ENCODE measurements at places on chromosomes 6 and 20.

- no peak for DNase-seq
Measured at GRCh38 chr6:89501222-89501621, 68.3 kb downstream of the ANKRD6 start.

GRCh38 chr20:46558511-46558959 is 8.1 kb upstream of the OCSTAMP start:
- DNase-seq, result no peak

- DNase-seq, result no peak
Measured at GRCh38 chr20:11091511-11091910, 417.7 kb upstream of the JAG1 start.

- no peak for DNase-seq
Measured at GRCh38 chr6:156410649-156411048, 366.5 kb upstream of the ARID1B start.

GRCh38 chr6:67698534-67698933 is 936.5 kb upstream of the ADGRB3 start:
- DNase-seq, result no peak

- DNase-seq, result no peak
Measured at GRCh38 chr20:54494303-54495006, 19.1 kb downstream of the DOK5 start.

DNA sequence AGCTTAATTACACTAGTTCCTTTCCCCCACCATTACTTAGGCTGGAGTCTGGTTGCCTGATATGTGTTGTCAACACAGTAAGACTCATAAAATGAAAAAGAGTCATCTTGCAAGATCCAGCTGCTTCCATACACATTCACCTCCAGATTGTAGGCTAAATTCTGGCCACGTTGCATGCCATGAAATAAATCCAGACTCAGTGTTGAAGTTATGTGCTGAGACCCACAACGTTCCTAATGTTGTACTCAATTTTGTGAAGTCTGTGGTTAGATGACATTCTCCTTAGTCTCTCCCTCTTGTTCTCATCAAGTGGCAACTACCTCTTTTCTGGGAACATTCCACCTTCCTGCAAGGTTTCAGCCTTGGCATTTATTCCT is 212.3 kb downstream of the LMBRD1 start:
- DNase-seq, result no peak

- no peak for DNase-seq
Measured at GRCh38 chr6:3746119-3746691, 5.3 kb downstream of the PXDC1 start.

DNA sequence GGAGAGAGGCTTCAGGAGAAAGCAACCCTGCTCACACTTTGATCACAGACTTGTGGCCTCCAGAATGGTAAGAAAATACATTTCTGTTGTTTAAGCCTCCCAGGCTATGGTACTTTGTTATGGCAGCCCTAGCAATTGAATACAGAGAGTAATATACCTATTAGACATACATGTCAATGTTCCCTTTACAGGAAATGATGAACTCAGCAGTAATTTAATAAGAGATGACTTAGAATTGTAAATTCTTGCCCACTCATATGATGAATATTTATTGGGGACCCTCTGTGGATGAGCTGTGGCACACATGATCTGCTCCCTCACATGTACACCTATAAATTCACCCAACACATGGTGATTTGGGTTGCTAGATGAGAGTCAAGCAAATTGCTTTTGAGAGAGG is 20.4 kb upstream of the FOXA2 start:
- no peak for DNase-seq

- no peak for DNase-seq
Measured at GRCh38 chr20:48600470-48600945, 227.3 kb downstream of the PREX1 start.

GRCh38 chr6:19325335-19325789 is 511.8 kb upstream of the ID4 start:
- no peak for DNase-seq

DNA sequence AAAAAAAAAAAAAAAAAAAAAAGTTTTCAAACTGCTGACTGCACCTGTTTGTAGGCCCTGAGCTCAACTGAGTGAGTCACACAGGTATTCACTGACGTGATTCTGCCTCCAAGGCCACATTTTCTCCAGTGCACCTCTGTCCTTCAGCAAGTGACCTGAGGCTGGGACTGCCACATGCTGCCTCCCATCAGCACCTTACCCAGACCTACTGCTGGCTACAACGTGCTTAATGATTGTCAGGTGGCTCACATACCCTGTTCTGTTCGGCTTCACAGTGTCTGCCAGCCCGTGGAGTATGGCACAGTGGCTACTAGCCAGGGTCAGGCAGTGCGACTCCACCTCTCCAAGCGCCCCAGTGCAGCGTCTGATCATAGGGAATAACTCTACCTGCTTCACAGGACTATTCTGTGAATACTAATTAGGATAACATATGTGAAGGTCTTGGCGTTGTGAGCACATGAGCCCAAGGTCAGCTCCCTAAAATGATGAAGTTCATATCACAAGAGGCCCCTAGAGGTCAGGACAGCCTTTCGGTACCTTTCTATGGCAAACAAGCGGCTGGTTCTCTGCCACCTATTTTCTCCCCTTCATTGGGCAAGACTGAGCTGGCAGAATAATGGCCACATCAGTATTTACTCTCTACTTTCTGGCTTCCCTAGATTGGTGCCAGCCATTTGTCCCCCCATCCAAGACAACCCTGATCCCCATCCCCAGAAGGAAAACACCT is 28.1 kb downstream of the RIPOR3 start:
- DNase-seq, result no peak

GRCh38 chr20:59146780-59147565 is 16.6 kb upstream of the ZNF831 start:
- no peak for DNase-seq

DNA sequence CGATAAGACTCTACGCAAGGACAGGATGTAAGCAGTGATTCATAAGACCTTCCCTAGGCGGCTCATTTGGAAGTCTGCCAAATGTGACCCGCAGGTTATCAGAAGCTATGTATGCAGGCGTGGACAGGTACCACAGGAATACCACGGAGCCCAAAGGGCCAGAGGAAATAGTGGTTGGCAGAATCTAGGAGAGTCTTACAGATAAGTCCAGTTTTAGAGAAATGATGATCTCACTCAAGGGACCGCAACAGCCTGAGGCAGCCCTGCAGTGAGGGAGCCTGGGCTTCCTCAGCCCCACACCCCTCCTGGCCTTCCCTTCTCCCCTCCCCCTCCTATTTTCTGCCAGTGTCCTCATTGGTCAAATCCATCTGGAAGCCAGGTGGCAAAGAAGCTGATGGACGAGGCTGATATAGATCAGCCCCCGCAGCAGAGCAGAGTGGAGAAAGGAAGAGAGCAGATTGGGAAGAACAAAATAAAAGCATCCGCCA is 110.6 kb downstream of the FNDC1 start:
- no peak for DNase-seq

DNA sequence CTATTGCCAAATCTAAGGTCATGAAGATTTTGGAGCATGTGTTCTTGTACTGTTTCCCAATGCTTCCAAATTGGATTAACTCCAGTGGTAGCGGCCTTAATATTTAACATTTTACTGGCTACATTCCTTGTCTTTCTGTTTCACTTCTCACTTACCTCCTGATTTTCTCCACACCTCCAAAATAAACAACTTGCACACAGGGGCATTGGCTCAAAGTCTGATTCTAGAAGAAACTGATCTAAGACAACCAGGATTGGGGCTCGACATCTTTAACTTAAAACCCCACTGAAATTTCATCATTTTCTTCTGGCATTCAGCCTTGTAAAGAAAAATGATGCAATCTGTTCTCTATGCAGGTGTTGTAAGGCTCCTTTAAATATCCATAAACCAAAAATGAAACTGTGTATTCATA is 557.9 kb upstream of the ID4 start:
- DNase-seq, result no peak

- DNase-seq, result no peak
Measured at GRCh38 chr20:13684566-13685222, 46.0 kb upstream of the TASP1 start.

DNA sequence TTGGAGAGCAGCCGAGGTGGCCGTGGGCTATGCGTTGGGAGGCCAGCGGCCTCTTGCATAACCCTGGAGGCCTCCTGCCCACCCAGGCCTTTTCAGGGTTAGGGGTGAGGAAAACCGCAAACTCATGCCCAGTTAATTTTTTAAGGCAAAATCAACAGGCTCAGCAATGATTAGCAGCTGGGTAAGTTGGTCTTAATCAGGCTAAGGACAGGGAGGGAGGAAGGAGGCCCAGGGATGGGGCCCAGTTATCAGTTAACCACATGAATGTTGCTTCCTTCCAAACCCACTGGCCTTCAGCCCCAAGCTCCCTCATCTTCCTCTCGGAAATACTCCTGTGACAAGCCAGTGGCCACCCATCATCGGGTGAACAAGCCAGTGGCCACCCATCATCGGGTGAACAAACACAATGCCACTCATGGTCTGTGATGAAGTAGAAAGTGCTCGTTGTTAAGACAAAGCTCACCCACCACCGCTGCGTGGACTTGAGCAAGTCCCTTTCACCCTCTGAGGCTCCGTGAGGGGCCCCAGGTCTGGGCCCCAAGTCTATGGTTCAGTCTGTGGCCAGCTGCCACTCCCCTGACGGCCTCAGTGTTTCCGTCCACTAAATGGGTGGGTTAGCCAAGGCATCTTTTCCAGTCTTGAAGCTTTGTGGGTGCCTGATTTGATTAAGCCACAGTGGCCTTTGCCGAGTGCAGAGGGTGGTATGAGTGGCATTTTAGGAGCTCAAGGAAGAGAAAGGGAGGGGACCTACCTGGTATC is 39.4 kb downstream of the HNF4A start:
- DNase-seq, result no peak

- no peak for DNase-seq
Measured at GRCh38 chr6:120671519-120671918, 662.8 kb downstream of the TBC1D32 start.

GRCh38 chr20:16810216-16810615 is 62.1 kb downstream of the OTOR start:
- no peak for DNase-seq

GRCh38 chr6:35185302-35185681 is 28.5 kb upstream of the SCUBE3 start:
- DNase-seq, result no peak

GRCh38 chr20:41028359-41029149 is at the start of gene TOP1:
Gene TOP1 (plus strand): TSS chr20:41028822. CDS start chr20:41029068, 246 bp downstream.
- peak; percentile 100 for DNase-seq

DNA sequence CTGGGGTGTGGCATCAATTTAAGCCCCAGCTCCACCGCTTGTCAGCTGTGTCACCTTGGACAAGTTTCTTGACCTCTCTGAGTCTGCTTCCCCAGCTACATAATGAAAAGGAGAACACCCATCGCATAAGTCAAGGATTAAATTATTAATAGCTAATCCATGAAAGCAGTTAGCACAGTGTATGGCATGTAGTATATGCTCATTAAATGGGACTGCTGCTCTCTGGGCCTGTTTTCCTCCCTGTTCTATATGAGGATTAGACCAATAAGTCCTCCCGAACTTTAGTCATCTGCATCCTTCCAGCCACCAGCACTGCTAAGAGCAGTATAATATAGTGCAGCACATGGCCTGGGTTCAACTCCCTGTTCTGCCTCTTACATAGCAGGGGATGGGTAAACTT is 19.7 kb downstream of the ETV7 start:
- DNase-seq, result no peak

GRCh38 chr6:108562503-108562993 is 1.8 kb downstream of the FOXO3 start:
- DNase-seq, result no peak

DNA sequence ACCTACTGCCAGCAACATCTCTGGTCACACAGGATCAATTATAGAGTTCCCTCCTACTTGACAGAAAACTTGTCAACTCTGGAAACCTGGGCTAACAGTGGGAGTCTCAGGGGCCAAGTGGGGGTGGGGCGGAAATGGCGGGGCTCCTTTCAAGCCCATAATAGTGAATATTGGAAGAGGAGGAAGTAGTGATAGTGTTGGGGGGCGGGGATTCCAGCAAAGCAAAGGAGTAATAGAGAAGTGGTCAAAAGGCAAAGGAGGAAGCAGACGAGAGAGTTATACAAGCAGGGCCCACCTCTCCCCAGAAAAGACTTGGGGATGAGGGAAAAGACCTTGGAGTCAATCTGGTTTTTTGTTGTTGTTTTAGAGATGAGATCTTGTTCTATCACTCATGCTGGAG is 2.1 kb downstream of the DEF6 start:
- DNase-seq, result no peak

DNA sequence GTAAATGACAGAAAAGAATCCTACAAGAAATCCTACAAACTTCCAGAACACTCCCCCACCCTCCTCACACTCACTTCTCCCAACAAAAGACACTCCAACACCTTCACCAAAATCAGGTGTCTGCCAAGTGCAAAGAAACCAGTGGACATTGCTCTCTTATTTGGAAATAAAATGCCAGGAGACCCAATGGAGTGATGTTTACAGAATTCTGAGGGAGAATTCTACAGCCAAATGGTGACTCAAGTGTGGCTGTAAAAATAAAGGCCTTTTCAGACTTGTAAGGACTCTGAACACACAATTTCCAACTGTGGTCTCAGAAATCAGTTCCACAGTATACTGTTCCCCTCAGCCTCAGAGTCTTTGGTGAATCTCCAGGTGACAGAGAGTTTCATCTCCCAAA is 109.6 kb upstream of the CARMIL1 start:
- DNase-seq, result no peak

- DNase-seq, result no peak
Measured at GRCh38 chr20:35985806-35986205, 17.4 kb downstream of the CNBD2 start.

- DNase-seq, result no peak
Measured at GRCh38 chr6:11609324-11610071, 71.9 kb downstream of the TMEM170B start.

- DNase-seq, result no peak
Measured at GRCh38 chr6:81075974-81076373, 676.5 kb downstream of the TENT5A start.

DNA sequence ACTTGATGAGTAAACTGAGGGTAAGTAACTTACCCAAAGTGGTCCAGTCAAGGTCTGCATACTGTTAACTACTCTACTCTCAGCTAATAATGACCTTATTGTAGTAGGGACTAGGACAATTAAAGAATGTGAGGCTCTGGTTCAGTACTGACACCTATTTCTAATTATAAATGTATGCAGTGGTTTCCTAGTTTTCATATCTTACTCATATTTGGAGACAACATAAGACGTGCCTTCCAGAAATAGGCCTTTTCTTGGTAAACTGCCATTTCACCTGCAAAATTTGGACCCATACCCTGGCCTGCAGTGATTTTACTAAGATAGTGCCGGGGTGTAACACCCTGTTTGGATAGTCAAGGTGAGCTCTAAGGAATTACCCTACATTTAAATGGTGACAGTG is 24.7 kb downstream of the GJA1 start:
- DNase-seq, result no peak

DNA sequence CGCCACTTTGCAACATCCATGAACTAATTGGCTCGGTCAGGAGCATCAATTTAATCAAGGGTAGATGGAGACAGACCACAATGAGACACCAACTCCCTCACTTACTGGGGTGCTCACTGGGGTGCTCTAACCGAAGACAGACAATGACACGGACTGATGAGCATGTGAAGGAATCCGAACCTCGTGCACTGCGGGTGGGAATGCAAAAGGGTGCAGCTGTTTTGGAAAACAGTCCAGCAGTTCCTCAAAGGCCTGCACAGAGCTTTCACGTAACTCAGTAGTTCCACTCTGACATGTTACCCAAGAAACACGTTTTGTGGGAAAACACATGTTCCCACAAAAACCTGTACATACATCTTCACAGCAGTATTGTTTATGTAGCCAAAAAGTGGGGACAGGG is 26.8 kb downstream of the ANKRD60 start:
- no peak for DNase-seq

GRCh38 chr6:38091613-38092012 is 272.1 kb downstream of the ZFAND3 start:
- no peak for DNase-seq
